SHP77 treated with DMSO at 0.1 percent for 48 hours (cell line): ENCODE measurements at places on chromosomes 5 and 9.

DNA sequence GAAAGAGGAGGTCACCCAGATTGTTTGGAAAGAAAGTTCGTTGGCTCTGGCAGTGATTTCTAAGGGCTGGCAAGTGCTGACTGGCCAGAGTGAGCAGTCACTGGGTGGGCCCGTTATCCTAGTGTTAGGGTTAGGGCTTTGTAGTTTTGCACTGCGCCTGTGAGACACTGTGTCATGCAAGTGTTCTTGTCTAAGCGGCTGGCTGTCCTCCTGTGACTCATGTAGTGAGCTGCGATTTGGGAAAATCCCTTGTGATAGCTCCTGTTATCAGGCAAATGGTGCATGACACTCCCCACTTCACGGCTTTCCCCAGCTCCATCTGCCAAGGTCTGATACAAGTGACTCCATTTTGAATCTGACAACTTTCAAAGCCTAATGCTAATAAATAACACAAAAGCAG lies 526.0 kb upstream of the ADAMTS16 start:
- no peak for DNase-seq

DNA sequence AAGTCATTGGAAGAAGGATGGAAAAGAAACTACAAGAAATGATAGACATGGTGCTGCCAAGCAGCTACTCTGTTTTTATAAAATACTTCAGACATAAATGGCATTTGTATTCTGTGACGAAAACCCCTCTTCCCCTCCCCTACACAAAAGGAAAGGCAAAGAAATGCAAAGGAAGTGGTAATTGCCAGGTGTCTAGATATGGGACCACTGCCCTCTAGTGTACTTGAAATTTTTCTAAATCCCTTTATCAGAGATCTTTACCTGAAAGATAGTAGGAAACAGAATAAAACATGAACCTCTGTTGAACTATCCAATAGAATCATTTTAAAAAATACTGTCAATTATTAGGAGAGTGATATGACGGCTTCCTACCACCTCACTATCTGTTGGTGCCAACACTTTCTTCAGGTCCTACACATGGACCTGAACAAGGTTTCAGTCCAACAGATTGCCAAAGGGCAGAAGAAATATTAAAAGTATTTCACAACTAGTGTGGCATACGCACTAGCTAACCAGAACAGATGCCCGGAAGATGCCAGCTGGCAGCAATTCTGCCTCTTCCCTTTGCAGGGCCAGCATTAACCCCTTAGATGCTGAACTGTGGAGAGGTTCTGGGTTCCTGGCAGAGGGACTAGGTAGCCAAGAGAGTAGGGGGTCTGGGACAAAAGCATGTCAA lies 104.1 kb downstream of the TSSK1B start:
- peak; percentile 36 for DNase-seq

DNA sequence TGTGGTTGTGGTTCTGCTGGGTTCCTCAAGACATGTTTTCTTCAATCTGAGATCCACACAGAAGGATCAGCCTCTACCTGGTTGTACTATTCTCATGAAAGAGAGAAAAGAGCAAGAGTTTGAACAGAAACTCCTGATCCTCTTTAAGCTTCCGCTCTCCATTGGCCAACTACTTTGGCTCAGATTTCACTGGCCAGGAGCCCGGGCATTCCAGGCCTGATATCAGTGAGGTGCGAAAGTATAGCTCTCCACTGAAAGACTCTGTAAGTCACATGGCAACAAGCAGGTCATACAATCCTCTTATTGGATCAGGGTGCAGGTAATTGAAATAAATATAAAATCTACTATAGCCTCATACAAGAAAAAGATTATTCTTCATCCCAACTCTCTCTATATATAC lies 920.5 kb downstream of the TLE4 start:
- DNase-seq = no peak

- DNase-seq = no peak
Observed at GRCh38 chr5:159100782-159101646, 1.3 kb upstream of the EBF1 start.

GRCh38 chr9:93244101-93244500 lies 60.2 kb downstream of the WNK2 start:
- no peak for DNase-seq

- no peak for DNase-seq
Observed at GRCh38 chr5:54601411-54602230, 84.1 kb downstream of the SNX18 start.

DNA sequence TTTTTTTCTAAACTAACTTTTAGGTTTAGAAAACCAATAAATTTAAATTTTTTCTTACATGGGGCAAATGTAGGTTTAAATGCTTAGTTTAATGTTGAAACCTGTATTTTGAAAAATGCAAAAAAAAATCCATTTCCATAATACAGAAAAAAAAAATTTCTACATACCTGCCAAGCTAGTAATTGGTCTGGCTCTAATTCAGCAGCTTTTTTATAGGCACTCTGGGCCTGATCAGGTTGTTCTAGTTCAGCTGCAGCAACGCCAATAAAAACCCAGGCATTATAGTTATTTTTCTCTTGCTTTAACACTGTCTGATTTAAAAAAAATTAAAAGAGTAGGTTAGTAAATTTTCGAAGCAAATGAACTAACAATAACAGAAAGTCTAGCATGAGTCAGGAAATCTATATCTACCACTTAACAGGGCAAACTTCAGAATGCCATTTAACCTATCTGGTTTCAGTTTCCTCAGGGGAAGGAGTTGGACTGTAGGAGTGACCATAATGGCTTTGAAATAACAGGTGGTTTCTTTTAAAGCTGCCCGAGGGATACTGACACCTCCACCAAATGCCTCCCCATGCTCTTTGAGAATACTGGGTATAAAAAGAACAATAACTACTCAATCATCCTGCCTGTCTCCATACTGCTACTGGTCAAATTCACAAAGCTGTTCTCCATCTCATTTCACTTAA lies 11.6 kb downstream of the SKIC3 start:
- no peak for DNase-seq

GRCh38 chr9:34550016-34550680 lies 27.4 kb upstream of the ENHO start:
- no peak for DNase-seq

DNA sequence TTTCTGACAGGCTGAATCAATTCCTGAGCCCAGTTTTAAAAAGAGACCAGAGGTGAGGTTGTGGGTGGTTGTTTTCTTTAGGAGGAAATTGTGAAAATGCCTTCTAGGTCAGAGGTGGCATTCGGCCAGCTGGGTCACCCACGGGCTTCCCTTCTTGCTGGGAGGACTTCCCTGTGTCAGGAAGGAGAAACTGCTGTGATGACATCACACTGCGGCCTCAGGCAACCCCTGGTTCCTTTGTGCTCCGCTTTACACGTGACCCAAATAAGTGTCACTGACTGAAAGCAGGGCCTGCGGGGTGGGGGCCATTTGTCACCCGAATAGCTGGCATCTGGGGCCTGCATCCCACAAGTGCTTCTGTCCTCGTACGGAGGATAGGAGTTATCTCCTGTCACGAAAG lies 39.7 kb downstream of the FABP6 start:
- DNase-seq = no peak

DNA sequence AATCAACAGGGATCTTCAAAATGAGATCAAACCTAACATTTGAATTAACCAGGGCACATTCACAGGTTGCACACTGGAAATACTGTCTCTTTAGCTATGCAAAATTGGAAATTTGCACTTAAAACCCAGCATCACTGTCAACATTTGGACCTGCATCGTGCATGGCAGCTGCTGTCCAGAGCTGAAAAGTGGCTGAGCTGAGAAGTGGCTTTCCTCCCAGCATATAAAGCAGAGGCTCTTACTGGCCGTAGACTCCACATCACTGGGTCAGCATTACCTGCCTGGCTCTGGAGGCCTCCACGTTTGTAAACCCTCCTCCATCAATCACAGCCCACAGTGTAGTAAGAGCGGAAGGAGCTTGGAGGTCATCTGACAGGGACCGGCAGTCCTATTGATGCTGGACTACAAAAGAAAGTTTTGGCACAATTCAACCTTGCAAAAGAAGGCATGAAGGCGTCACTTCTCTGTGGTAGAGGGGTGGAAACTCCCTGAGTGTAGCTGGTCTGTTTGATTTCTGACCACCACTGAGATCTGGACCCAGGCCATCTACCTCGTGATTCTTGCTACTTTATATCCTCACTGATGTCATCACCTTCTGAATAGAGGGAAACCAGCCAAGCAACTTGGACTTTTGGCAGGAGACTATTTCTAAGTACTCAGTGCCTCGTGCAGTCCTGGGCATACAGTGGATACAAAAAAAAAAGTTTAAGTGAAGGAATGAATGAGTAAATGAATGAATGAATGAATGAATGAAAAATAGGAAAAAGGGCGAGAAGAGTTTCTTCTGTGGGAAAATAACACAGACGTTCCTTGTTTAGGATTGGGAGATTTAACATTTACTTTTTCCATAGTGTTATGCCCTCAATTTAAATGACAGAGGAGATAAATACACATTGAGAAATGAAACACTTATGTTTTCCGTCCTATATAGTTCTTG lies 14.8 kb downstream of the RASEF start:
- DNase-seq = no peak

DNA sequence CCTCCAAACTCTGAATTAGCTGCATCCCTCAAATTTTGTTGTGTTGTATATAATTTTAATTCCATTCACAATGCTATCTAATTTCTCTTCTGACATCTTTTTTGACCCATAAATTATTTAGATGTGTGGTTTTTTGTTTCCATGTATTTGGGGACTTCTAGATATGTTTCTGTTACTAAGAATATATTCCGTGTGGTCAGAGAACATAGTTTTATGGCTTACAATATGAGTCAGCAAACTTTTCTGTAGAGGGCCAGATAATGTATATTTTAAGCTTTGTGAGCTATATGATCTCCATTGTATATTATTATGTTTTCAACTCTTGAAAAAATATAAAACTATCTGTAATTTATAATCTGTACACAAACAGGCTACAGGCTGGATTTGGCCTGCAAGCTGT lies 33.4 kb downstream of the MVB12B start:
- DNase-seq = no peak

- no peak for DNase-seq
Observed at GRCh38 chr5:14366763-14367162, 214.8 kb upstream of the OTULINL start.

- DNase-seq = no peak
Observed at GRCh38 chr5:65084795-65085515, 316.2 kb downstream of the CWC27 start.

DNA sequence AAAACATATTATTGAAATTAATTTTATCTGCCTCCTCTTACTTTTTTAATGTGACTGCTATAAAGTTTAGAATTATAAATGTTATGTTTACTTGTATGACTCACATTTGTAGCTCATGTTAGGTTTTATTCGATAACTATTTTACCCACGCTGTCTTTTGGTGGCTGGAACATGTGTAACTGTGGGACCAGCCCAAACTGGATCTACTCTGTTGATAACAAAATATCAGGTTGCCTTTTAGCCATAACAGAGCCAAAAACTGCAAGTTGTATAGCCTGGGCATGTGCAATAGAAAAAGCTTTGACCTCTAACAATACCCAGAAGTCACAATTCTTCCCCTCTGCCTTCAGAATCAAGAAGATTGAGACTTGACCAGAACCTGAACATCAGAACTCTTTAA lies 356.5 kb downstream of the PRELID2 start:
- no peak for DNase-seq

DNA sequence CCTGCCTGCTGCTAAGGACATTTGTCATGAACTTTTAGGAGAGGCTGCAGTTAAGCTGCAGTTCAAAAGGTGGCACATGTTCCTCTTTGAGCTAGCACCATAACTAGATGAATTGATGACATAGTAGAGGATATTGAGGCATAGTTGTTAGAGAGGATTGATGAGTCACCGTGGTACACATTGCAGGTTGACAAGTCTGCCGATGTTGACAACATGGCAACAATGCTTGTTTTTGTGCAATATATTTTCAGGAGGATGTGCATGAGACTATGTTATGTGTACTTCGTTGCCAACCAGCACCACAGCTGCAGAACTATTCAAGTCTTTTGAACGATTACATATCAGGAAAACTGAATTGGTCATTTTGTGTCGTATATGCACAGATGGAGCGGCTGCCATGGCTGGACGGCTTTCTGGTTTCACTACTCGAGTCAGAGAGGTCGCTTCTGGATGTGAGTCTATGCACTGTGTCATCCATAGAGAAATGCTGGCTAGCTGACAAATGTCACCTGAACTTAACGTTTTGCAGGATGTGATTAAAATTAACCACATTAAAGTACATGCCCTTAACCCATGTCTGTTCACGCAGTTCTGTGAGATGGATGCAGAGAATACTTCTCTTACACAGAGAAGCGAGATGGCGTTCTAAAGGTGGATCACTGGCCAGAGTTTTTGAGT lies 24.2 kb downstream of the ANP32B start:
- DNase-seq = no peak

- no peak for DNase-seq
Observed at GRCh38 chr5:149735066-149735465, 5.0 kb downstream of the PPARGC1B start.

DNA sequence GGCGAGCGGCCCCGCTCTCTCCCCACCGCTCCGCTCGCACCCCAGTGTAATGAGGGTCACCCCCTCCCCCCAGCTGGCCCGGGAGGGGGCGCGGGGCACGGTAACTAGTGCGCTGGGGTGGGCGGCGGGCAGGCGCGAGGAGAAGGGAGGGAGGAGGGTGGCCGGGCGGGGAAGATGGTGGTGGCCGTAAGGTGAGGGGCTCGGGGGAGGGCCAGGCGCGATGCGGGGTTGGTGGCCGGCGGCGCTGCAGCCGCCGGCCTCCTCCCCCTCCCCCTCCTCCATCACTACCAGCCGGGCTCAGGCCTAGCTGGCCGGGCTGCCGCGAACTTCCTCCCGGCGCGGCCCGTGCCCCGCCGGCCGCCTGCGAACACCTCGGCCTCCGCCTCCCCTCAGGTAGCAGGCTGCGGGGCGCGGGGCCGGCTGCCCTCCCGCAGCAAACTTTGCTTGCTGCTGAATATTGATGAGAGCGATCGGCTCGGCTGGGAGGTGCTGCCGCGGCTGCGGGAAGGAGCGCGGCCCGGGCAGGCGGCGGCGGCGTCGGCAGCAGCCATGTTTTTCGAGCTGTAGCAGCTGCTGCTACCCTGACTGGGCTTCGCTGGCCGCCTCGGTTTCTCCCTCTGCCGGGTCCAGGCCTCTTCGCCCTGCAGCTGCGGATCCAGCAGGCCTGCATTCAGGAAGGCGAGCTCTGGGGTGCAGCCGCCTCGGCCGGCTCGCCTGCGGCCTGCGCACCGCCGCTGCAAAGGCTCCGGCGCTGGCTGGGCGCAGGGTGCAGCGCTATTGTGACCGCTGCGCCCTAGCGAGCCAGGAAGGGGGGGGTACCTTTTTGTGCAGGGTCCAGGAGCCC lies 502 bp downstream of the NSD1 start:
- no peak for DNase-seq

- DNase-seq = no peak
Observed at GRCh38 chr5:133311176-133311575, 259.4 kb downstream of the HSPA4 start.
